ENCODE measurements at places on chromosomes 11 and 22.
A peak's percentile ranks its signal among the peaks of the same experiment; 100 is the strongest.

DNA sequence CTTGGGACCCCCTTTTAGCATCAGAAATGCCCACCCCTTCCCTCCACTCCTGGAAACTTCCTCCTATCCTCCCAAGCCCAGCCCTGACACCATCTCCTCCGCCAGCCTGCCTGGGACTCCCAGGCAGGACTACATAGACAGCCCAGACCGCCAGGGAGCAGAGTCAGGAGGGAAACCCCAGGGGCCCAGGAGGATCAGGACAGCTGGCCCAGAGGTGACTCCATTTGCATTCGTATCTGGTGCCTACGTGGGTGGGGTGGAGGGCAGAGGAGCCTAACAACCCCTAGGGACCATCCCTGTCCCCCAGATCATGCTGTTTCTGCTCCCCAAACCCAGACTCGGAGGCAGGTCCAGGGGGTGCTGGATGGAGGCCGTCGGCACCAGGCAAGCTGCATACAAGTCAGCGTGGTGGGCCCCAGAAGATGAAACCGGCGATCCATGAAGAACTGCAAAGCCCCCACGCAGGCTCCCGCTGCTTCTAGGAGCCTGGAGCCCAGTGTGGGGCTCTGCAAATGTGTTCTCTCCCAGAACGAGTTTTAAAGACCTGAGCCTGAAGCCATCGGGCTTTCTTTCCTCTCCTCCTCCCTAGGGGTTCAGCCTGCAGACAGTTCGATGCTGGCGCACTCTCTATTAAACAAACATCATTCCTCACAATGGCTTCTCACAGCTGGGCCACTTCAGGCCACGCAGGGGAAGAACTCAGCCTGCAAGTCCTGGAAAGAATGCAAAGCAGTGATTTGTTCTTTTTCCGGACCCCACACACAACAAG lies 1506.8 kb downstream of the BRD1 start:
- DNase-seq = no peak

DNA sequence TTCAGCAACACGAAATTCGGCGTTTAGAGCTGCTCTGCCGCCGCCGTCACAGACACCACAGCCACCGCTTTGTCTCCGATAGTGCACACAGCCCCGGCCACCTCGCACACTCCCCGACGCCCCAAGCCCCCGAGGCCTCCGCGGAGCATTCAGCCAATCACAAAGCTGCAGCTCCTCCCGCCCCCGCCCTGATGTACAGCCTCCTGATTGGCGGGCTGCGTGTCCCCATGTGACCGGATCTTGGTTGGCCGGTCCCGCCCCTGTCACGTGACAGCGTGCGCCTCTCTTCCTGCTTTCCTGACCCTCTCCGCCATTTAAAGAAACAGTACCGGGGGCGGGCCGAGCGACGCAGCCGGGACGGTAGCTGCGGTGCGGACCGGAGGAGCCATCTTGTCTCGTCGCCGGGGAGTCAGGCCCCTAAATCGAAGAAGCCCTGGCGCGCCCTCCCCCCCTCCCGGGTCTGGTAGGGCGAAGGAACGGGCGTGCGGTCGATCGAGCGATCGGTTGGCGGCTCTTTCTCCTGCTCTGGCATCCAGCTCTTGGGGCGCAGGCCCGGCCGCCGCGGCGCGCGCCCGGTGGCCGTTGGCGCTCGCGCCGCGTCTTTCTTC lies at the start of gene TUG1:
TSS of gene TUG1 (plus strand) at position 342 of the 608 bp plus-strand sequence.
- DNase-seq = peak; percentile 99

- DNase-seq = no peak
Measured at GRCh38 chr11:21588754-21589153, 604.1 kb upstream of the ANO5 start.

DNA sequence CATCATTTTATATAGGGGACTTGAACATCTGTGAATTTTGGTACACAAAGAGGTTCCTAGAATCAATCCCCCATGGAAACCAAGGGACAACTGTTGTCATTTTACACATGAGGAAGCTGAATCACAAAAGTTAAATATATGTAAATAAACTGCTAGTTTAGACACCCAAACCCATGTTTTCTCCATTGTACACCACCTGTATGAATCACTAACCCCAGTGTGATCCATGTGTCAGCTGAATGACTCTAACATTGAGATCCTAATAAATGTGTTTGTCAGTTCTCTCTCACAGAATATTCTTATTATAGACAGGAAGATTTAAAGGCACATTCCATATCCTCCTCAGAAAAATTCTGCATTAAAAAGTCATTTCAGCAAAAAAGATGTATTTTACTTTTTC lies 83.3 kb downstream of the ATG16L2 start:
- DNase-seq = peak; percentile 4

DNA sequence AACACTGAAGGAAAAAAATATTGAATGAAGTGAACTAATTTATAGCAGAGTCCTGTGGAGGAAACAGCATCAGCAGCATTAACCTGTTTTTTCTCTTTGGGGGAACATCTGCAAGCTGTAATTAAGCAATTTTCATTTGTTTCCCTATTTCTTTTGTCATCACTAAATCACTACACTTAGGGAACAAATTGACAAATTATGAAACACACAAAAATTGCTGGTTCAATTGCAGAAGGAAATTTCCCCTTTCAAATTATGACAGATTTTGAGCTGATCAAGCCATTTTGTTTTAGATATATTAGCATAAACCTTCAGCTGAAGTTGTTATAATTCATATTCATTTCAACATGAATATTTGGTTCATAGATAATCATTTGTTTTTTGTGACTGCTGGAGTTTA lies 22.2 kb upstream of the RAG2 start:
- no peak for DNase-seq

DNA sequence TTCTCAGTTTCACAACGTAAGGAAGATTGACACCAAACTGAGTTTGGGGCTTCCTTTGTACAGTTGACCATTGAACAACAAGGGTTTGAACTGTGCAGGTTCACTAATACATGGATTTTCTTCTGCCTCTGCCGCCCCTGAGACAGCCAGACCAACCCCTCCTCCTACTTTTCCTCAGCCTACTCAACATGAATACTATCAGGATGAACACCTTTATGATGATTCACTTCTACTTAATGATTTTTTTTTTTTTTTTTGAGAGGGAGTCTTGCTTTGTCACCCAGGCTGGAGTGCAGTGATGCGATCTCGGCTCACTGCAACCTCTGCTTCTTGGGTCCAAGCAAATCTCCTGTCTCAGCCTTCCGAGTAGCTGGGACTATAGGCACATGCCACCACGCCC lies 14.6 kb downstream of the RBM4 start:
- peak; percentile 33 for DNase-seq

- DNase-seq = no peak
Measured at GRCh38 chr11:108927791-108928545, 263.1 kb downstream of the DDX10 start.

DNA sequence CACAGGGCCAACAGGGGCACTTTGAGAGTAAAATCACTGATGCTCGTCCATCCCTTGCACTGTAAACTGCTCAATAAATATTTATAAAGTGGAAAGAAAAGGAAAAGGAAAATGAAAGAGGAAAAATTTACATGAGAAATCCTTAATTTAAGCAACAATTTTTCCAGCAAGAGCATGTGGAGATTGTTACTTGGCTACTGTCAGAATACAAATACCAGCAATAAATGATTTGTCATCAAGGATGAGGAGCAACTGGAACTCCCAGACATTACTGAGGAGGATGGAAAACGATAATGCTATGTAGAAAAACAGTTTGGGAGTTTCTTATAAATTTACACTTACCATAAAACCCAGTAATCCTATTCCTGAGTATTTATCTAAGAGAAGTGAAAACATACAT lies 123.0 kb downstream of the SGSM3 start:
- DNase-seq = no peak

DNA sequence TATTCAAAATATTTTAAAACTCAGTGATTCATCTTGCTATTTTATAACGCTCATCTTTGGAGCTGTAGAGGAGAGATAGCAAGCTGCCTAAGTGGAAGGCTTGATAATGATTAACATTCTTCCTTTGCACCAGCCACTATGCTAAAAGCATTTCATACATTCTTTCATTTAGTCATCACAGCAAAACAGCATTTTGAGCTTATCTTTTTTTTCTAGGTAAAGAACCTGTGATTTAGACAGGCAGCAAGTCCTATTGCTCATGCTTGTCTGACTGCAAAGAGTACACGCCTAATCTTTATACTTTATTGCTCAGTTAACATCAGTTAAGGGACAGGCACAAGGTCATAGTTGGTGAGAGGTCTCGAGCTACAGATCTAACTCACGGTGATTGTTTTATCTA lies 713.1 kb upstream of the ARHGAP42 start:
- no peak for DNase-seq

- DNase-seq = no peak
Measured at GRCh38 chr11:73402834-73403185, 26.6 kb downstream of the RELT start.

GRCh38 chr22:27467711-27468110 lies 333.8 kb downstream of the MN1 start:
- DNase-seq = no peak

DNA sequence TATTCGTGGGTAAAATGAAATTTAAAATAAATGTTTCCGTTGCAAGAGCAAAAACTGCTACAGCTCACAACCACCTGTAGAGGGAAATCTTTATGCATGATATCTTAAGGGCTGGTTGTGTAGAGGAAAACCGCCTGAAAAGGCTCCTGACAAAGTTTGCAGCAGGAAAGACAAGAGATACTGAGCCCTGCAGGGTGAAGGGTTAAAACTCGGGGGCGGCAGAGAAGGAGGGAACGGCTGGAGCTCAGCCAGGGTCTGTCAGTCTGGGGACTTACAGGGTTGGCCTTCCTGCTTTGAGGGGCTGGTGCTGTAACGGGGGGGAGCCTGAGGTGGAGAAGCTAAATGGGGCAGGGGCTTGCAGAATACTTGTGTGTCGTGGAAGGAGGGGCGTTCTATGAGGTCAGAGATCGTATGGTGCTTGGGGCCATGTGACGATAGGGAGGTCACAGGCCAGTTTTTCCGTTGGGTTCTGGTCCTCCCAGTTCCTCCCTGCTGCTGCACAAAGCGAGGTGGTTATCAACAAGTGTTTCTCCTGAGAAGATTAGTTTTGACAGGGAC lies 122.9 kb upstream of the HSD17B12 start:
- DNase-seq = no peak

- no peak for DNase-seq
Measured at GRCh38 chr11:1123970-1124369, 33.8 kb upstream of the MUC5AC start.

DNA sequence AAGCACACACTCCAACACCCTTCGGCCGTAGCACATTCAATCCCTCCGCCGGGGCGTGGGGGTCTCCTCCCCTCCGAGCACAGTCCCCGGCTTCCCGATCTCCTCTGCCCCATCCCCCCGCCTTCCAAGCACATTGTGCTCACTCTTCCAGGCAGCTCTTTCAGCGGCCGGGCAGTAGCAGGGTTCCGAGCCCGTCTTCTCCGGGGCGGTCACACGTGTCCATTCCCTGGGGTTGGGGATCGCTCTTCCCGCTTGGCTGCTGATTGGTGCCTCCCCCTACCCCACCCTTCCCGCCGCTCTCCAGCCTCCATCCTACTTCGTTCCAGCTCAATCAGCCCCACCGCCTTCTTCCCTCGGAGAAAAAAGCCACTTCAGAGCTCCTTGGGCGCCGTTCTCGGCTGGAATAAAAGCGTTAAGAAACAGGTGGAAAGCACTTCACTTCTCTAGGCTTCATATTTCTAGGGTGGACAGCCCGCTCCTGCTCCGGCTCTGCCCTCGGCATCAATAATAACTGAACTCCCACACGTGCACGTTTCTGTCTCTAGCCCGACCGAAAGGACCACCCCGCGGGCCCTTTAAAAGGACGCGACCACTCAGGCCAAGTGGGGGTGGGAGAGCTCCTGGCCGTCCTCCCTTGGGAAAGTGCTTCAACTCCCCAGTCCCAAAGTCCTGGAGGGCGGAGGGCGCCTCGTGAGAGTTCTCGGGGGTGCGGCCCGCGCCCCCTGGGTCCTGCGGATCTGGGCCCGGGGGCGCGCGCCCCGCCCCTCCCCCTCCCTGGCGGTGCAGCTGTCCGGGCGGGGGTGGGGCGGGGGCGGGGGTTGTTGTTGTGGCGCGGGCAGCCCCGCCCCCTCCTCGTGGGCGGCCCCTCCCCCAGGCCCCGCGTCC lies 464 bp upstream of the CECR2 start:
- no peak for DNase-seq

DNA sequence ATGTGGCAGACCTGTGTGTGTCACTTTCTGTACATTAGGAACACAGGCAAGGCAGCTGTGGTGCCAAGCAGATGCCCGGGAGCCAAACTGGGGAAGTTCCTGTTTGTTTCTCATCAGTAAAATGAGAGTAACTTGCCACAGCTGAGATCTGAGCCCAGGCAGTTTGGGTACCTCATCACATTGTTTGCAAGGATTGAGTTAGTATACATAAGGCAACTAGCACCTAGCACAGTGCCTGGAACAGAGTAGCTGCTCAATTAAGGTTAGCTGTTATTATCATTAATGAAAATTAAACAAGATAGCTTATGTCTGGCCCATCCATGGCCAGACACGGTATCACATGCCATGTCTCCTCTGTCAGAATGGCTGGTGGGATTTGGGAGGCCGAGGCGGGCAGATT lies 7.8 kb downstream of the SOX10 start:
- no peak for DNase-seq

DNA sequence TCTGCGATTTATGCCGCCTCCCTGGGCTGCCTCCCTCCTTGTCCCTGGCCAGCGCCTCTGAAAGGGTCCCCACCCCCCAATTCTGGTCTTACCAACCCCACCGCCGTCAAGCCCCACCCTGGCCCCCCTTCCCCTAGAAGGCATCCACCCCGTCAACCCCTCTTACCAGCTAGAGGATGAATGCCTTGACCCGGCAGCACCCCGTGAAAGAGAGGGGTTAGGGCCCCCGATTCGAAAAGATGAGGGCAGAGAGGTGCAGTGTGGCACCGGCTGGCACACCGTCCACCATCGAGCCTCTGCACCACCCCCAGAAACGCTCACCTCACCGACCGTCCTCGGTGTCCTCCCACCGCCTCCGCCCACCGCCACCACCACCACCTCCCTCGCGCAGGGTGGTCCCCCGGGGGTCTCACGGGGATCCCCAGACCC lies 559 bp downstream of the ELFN2 start:
- no peak for DNase-seq

- no peak for DNase-seq
Measured at GRCh38 chr11:1845561-1846452, 7.0 kb downstream of the TNNI2 start.

DNA sequence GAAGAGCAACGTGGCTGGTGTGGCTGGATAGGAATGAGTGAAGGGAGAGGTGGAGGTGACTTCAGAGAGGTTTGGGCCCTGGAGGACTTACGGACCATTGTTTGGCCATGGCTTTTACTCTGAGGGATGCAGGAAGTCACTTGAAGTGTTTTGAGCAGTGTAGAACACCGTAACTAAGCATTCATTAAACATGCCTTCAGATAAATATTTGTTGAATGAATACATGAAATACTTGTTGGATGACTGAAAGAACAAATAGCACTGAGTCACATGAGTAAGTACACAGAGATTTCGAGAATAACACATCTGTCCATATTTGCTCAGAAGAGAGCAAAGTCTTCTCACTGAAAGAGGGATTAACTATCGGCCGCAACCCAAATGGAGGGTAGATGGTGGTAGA lies 182.7 kb upstream of the SNX19 start:
- peak; percentile 52 for DNase-seq

Measured in HT1080 (cell line).